ENCODE measurements at places on chromosomes 13 and 19.

- DNase-seq, result peak; percentile 15
These were observed 36.7 kb downstream of the USPL1 start for GRCh38 chr13:30654430-30654829.

GRCh38 chr19:17706750-17707181, 12.5 kb upstream of the MAP1S start:
- DNase-seq, result no peak

DNA sequence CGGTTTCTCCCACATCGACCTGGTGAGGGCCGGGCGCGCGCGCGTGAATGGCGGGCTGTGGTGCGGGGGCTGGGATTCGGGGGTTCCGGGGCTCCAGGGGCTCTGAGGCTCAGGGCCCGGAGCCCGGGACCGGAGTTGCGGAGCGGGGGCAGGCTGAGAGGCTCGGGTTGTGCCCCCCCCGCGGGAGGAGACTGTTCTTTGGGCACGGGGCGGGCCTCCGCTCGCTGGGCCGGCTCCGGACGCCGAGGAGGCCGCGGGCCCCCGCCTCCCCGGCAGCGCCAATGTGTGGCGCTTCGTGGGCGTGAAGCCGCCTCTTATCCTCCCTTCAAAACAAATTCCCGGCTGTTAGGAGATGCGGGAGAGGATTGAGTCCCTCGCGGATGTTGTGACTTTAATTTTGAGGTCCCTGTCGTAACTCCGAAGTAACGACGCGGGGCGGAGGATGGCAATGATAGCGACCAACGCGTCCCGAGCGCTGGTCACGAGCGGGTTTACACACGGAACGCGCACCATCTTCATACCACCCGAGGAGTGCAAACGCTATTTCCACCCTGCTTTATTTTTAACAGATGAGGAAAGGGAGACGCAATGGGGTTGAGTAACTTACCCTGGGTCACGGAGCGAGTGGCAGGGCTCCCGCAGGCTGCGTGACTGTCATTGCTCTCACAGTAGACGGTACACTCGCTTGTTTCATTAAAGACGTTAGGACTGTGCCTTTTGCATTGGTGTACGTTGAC, 536 bp downstream of the UBA2 start:
- DNase-seq, result peak; percentile 29

GRCh38 chr19:55620410-55621204, 3.8 kb downstream of the ZNF784 start:
- no peak for DNase-seq

GRCh38 chr19:29475469-29475868, 50.3 kb upstream of the VSTM2B start:
- no peak for DNase-seq
